Cerebellar nuclear complex (tissue), 1 donor: ENCODE measurements at places on chromosomes 7 and 10.

DNA sequence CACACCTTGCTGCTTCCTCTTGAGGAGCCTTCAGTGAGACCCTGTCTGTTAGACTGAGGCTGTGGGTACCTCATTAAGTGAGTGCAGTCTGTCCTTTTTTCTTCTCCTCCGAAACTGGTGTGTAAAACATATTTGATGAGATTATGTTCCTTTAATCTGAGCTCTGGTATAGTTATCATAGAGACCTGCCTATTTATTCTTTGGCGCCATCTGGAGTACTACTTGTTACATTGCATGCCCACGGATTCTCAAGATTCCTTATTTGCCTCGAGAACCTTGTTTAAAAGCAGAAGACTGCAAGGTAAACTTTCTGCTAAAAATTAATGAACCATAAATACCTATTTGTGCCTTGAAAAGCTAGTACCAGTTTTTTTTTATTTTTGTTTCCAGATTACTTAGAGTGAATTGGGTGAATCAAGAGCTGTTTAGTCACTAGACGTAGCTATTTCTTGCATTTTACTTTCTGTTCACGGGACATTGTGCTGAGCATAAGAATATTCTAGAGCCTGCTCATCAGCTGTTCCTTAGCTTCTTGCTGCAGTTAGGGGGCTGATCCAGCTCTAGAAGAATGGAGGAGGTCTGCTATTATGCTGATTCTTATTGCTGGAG lies 16.9 kb upstream of the STMP1 start:
- DNase-seq, result peak; percentile 0

- no peak for DNase-seq
These were observed 169.3 kb upstream of the AKR1E2 start for GRCh38 chr10:4656576-4657194.

DNA sequence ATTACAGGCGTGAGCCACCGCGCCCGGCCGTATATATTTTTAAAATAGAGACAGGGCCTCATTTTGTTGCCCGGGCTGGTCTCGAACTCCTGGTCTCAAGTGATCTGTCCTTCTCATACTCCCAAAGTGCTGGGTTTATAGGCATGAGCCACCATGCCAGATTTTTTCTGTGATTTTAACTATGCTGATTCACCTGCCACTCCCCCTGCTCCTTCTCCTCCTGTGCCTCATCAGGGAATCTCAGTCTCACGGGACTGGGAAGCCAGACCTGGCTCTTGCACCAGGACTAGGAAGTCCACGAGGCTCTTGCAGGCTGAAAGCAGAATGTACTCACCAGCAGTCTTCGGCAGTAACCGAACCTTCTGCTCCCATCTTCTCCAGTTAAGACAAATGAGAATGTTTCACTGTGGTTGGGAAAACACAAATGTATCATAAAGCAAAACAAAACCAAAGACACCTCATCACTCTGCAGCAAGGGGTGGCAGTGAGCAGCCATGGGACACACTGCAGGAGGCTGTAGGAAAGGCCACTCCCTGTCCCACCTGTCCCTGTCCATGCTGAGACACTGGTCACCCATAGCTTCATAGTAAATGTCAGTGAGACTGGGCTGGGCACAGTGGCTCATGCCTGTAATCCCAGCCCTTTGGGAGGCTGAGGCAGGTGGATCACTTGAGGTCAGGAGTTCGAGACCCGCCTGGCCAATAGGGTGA lies 78.7 kb upstream of the MKRN1 start:
- no peak for DNase-seq

DNA sequence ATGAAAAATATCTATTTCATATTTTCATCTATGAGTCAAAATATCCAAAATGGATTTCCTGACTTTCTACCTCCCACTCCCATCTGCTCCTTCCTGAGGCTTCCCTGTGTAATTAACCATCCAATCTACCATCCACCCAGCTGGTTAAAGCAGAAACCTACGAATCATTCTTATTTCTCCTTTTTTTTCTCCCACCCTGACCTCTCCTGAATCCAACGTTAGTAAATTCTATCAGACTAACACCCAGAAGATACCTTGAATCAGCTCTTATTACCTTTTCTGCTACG lies 3.7 kb upstream of the LIPF start:
- no peak for DNase-seq

DNA sequence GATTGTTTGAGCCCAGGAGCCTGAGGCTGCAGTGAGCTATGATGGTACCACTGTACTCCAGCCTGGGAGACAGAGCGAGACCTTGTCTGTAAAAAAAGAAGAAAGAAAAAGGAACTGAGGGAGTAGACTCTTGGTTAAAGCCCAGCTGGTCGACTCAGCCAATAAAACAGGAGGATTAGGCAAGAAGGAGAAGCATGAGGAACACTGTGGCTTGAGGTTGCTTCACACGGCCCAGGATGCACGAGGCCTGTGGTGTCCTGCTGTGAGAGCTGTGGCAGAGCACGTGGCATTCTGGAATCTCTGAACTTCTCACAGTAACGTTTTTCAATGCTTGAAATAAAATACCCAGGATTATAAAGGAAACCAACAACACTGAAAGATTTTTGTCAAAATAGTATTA lies 93.3 kb downstream of the CUL2 start:
- no peak for DNase-seq

DNA sequence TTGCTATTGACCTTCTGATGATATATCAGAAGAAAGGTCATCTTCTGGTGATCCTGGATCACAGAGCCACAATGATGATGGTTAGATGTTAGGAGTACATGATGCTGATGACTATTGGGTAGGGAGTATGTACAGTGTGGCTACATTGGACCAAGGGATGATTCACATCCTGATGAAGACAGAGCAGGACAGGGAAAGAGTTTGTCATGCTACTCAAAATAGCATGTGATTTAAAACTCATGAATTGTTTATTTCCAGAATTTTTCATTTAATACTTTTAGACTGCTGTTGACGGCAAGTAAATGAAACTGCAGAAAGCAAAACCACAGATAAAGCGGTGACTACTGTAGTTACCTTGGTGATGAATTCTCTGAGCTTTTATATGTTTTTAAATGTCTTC lies 397.3 kb downstream of the PPP1R3A start:
- DNase-seq, result no peak

- no peak for DNase-seq
These were observed 45.7 kb downstream of the ATXN7L1 start for GRCh38 chr7:105830405-105831301.

- no peak for DNase-seq
These were observed 415.4 kb downstream of the PLXNA4 start for GRCh38 chr7:132160611-132161532.

DNA sequence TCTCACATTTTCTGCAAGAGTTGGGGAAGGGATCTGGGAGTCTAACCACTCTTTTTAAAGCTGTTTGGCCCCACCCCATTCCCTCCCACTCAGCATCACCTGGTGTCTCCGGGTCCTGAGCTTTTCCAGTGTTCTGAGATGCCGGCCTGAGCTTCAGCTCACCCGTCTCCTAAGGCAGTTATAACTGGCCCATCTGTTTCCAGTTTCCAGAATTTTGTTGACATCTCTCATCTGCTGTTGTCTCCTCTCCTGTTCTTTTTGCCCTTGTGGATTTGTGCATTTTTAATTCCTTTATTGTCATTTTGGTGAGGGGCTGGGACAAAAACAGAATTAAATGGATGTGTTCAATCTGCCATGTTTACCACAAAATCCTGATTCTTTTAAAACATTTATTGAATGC lies 160.6 kb downstream of the C10orf105 start:
- DNase-seq, result no peak

DNA sequence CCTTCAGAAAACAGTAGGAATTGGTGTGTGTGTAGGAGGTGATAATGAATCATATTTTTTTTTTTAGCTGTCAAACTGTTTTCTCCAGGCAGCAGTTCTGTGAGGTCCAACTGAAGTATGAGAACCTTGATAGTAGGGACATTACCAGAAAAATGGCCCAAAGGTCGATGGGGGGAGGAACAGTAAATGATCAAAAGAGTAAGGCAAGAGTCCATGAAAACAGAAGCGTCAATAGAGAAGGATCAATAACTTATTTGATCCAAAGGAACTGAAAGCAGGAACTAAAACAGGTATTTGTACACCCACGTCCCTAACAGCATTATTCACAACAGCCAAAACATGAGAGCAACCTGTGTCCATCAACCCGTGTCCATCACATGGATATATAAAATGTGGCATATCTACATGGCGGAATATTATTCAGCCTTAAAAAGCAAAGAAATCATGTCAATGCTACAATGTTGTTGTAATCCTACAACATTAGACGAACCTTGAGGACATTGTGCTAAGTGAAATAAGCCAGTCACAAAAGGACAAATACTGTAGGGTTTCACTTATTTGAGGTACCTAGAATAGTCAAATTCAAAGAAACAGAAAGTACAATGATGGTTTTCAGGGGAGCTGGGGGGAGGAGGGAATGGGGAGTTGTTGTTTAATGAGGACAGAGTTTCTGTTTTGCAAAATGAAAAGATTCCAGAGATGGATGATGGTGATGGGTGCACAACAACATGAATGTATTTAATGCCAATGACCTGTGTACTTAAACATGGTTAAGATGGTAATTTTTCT lies 214.0 kb upstream of the KLF14 start:
- no peak for DNase-seq

- DNase-seq, result no peak
These were observed 120.4 kb downstream of the EMX2 start for GRCh38 chr10:117662751-117663540.

- DNase-seq, result no peak
These were observed 1.4 kb upstream of the SLC25A28 start for GRCh38 chr10:99621454-99622251.

- no peak for DNase-seq
These were observed 5.3 kb downstream of the CALU start for GRCh38 chr7:128744366-128744905.

DNA sequence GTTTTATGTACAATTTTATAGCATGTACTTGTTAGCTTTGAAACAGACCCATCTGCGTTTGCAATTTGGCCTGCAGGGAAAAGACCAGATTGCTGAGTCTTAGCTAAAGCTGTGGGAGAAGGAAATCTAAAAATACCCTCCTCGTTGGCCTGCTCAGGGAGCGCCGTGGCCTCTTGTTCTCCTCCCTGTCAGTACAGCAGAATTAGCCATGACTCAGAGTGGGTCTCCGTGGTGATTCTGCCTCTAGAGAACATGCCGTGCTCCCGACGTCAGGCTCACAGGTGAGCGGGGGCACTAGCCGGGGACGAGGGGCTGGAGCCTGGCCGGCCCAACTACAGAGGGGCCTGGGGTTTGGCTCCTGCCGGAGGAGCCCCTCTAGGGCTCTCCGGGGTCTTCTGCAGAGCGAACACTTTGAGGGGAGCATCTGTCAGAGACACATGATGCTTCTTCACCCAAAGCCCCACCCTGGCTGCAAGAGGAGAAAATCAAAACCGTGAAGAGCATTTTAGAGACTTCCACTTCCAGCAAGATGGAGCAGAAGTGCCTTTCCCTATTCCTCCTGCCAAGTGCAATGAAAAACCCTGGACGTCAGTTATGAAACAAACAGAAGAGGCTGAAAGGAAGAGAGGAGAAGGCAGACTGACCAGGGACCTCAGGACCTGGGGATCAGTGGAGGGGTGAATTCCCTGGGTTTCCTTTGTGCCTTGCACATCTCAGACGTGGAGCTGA lies 98.9 kb downstream of the LHPP start:
- DNase-seq, result peak; percentile 58

DNA sequence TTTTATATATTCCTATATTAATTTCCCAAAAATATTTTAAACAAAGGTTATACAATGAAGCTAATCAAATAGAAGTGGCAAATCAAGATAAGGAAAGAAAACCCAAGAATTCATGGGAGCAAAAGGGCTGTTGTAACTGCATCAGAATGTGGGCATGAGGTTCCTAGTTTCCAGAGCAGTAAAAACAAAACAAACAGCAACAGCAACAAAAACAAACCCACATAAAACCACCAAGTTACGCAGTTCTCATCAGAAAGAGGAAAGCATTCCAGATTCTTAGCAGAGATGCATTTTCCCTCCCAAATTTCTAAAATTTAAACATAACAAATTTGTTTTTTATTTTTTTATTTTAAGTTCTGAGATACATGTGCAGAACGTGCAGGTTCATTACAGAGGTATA lies 34.8 kb upstream of the MSMB start:
- no peak for DNase-seq

- DNase-seq, result no peak
These were observed 5.3 kb upstream of the KCNIP2 start for GRCh38 chr10:101848894-101849351.

GRCh38 chr10:235915-236314 lies 100.7 kb downstream of the ZMYND11 start:
- DNase-seq, result no peak

DNA sequence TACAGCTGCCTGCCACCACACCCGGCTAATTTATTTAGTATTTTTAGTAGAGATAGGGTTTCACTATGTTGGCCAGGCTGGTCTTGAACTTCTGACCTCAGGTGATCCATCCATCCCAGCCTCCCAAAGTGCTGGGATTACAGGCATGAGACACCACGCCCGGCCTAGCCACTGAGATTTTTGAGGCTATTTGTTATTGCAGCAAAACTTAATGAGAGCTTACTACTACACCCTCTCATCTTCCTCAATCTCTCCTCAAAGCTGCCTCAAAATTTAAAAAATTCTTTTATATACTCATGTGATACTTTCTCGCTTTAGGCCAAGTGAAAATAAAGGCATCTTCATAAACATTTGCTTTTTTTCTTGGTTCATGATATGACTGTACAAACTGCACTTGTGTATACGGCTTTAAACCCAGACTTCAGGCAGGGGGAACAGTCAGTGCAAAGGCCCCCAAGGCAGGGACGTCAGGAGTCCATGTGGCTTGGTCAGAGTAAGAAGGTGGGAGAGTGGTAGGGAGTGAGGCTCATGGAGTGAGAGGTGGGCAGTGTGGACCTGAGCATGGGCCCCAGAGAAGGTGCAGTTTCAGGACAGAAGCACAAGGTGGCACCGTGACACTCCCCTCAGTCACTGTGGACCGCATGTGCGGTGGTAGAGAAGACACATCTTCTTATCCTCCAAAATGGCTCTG lies 55.5 kb downstream of the SYPL1 start:
- DNase-seq, result peak; percentile 37

DNA sequence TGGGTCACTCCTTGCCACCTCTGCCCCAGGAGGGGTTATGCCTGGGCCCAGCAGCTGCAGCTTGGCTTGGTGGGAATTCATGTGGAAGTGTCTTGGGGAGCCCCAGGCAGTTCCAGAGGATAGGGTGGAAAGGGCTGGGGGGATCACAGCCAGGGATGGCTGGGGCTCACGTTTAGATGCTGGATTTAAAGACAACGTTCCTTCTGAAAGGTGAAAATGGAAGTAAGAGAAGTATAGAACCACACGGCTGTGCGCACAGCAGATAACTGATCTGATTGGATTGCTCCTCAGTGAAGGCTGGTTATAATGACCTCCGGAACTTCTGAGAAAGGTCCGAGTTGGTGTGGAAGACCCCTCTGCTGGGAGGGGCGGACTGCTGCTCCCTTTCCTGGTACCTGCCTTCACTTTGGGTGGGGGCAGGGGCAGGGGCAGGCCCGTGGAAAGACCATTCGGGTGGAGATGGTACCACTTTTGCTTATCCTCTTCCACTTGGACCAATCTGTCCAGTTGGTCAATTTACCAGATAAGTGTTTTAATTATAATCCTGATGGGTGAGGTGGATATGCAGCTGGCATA lies 7.9 kb upstream of the MYL7 start:
- no peak for DNase-seq
